ENCODE measurements at places on chromosomes 7 and 10.

DNA sequence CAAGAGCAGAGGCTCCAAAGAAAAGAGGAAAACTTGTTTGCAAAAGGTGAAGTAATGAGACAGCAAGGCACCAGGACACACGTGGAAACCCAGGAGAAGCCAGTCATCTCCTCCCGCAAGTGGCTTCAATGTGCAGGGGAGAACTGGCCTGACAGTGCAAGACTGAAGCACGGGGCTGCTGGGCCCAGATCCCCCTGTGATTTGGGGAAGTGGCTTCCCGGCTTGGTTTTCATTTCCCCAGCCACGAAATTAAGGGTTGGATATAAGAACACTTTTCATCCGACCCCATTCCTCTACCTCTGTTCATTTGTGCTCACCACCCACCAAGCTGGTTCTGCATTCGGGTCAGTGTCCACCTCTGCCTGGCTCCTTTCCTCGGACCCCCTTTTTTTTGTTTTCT, 306.4 kb downstream of the FGFR2 start:
- no peak for DNase-seq

GRCh38 chr7:46210467-46210866, 289.4 kb upstream of the IGFBP3 start:
- no peak for DNase-seq

DNA sequence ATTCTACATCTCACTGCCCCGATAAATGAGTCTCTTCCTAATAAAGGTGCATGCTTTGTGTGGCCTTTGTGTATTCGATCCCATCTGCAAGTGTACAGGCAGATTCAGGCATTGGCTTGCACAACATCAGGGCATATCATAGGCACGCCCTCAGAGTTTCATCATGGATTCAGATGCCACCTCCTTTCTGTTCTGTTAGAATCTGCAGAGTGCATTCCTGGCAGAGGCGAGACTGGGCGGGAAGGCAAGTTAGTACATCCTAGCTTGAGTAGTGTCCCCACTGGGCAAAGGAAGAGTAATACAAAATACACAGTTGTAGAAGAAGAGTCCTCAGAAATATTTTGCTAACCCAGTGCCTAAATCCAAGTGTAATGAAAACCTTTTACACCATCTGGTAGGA, 346.5 kb upstream of the GALNT17 start:
- DNase-seq, result no peak

GRCh38 chr10:51788273-51788672, 88.9 kb upstream of the CSTF2T start:
- DNase-seq, result no peak

DNA sequence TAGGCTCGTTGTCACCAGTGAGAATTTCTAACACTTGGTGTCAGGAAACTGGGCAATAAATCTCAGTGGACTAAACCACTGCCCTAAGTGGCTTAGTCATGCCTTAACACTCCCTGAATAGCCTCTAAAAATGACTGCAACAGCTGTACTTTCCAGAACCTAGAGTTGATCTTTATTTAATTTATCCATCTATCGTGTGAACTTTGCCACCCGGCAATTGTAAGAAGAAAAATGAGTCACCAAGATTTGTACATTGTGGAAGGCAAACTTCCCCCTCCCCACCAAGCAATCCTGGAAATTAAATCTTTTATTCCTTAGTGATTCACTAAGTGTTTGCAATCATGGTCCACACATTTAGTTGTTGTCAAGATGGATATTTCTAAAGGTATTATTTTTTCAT, 47.1 kb downstream of the NXPH1 start:
- DNase-seq, result no peak

DNA sequence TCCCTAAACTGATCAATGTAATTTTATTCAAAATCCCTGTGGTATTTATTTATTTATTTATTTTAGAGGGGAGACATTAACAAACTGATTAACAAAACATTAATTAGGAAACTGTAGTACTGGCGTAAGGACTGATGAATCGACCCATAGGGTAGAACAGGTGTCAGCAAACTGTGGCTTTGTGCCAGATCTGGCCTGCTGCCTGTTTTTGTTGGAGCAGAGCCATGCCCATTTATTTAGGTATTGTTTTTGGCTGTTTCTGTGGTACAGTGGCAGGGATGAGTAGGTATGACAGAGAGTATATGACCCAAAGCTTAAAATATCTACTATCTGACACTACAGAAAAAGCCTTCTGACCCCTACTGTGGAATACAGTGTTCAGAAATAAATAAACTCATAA, 332.5 kb upstream of the ETV1 start:
- no peak for DNase-seq

DNA sequence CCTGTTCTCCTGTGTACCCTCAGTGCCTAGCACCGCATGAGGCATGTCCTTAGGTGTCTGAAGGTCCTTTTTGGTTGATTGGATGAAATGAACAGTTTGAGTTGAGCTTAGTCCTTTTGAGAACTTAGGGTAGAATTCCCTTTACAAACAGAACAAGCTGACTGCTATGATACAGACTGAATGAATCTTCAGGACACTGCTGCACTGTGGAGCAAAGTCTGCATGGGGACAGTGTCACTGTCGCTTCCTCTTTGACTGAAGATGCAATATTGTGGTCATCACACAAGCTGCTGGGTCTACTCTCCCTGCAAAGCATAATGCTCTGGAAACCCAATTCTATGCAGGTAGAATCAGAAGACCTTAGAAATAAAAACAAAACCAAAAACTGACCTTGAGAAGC, 8.6 kb upstream of the PLAU start:
- DNase-seq, result no peak

DNA sequence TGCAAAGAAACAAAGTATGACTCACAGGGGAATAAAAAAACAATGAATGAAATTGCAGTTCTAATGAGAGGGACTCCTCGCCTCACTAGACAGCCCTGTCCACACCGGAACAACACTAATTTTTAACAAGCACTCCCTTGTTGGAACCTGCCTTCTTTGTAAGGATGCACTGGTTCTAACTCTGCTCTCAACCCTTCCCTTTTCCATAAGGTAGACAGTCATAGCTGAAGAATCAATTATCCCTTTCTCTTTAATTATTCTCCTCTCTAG, 65.1 kb downstream of the TSPAN12 start:
- no peak for DNase-seq

- no peak for DNase-seq
Observed at GRCh38 chr10:64773357-64773756, 1252.2 kb downstream of the REEP3 start.

DNA sequence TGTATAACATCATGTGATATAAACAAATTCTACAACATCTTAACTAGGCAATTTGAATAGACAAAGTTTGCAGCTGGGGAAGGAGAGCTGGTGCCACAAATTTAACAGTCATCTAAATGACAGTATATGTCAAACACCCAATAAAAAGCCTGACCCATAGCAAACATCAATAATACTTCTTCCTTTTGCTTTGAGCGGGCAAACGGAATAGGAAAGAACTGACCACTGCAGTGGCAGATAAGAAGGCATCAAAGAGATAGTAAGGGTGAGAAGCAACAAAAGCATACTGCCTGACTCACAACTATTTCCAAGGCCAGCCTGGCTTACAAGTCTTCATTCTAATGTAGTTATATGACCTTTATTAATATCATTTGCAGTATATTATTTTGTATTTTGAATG, 99.9 kb downstream of the LRRN3 start:
- no peak for DNase-seq
